A172 (cell line): ENCODE measurements at places on chromosomes 7 and 10. TPM values are rescaled to one million over a fixed set of nuclear protein-coding genes. Genes with fewer than 3 reads are reported as not detected.

DNA sequence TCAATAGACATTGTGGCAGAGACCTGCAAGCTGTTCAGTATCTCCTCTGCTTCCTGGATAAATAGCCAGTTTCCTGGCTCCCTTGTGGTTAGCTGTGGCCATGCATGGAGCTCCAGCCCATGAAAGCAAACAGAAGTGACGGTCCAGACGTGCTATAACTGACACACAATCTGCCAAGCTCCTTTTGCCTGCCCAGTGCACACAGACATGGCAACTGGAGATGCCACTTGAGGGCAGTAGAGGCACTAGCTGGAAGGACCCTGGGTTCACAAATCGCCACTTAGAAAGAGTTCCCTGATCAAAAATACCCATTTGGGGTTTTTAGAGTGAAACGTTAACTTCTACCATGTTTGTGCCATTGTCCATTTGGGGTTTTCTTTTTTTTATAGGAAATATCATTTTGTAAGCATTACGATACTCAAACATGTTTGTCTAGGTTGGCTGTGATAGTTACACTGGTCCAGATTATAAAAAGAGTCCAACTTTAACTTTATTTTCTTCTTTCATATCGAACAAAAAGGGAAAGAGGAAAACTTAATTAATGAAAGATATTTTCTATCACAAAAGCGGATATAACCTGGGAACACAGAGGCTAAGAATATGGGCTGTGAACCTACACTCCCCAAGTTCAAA, 31.3 kb downstream of the KIN start:
- peak; percentile 21 for DNase-seq

DNA sequence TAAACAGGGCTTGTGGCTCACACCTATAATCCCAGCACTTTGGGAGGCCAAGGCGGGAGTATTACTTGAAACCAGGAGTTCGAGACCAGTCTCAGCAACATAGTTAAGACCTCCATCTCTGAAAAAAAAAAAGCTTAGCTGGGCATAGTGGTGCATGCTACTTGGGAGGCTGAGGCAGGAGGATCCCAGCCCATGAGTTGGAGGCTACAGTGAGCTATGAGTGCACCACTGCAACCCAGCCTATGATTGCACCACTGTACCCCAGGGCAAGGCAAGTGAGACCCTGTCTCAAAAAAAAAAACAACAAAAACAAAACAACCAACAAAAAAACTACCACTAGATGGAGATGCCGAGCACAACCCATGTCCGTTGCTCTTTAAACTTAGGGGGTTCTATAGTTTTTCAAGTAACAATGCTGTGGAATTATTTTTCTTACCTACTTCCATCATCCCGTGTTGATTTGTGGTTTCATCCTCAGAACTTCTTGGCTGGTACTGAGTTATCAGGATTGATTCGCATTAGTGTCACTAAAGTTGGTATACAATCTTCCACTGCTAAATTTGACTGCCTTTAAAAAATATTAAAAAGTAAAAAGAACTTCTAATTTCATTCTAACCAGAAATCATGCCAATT, 12.2 kb upstream of the REPIN1 start:
- DNase-seq = no peak

- DNase-seq = no peak
Observed at GRCh38 chr10:64215088-64215487, 693.9 kb downstream of the REEP3 start.

CDK1 gene
- total RNA-seq = 230 and 248 TPM in 2 replicates

DNA sequence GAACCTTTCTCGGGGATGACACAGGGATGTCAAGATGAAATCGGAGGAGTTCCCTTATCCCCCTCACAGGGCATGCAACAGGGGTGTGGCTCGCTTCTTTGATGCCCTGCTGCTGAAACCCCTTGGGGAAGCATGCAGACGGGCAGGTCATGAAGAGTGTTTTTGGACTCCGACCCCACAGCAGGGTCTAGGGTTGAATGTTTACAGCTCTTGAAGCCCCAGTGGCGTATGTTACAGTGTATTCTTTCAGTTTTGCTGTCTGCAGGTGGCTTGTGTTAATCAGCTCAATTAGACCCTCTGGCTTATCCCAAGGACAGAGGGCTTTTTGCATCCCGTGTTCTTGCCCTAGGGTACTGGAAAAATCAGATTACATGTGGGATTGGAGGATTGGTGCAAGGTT, 446.5 kb downstream of the LRMDA start:
- no peak for DNase-seq

DNA sequence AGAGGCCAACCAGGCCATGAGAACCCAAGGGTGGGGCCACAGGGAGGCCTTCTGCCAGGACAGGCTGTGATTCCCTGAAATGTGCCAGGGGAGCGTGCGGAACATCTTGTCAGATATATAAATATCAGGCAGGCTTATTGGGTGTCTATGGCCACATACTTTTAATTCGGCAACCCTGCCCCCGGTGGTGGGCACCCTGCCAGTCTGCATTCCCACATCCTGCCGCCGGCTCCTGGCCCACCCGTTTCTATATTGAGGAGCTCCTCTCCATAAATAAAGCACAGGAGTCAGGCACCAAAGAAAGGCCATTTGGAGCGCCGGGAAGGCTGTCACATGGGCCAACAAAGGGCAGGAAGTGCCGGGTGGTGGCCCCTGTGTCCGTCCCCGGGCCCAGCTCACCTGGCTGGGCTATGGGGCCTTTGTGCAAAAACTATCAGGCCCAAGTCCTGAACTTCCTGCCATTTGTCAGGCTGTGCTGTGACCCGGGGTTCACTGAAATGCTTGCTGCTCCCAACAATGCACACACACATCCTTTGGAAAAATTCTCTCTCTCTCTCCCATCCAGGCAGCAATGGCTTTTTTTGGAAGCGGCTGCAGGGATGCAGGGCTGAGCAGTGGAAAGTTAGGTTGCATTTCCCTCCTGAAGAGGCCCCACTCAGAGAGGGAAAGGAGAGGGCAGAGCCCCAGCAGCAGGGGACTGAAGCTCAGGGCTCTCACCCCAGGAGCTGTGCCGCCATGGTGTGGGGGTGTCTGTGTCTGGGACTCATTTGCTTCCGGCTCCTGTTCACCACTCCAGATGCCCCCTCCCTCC, 25.0 kb upstream of the PODXL start:
- DNase-seq = peak; percentile 76

- peak; percentile 73 for DNase-seq
Observed at GRCh38 chr10:34746094-34746493, 69.0 kb downstream of the PARD3 start.

DNA sequence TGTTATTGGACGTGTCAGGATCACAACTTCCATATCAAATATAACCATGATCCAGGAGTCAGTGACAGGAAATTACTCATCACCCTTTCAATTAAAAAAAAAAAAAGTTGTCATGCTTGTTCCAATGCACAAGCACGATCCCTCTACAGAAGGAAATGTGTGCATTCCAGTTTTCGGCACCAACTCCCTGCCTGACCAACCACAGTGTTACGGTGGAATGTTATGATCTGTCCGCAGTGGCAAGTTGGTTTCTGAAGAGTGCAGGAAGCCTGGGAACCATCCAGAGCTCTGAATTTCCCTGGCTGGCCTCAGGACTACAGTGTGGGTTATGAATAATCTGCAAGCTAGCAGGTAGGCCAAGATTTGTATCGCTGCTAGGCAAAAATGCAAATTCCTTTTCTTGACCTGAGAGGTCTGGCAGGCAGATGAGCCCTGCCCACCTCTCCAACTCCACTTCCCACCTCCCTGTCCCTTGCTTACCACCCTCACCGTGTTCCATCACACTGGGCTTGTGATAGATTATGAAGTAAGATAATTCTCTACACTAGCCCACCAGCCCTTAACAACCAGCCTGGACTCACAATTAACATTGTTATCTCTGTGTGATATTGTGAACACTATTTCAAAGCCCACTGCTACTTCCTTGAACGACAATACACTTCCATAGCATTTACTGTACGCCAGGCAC, 20.4 kb downstream of the FRMPD2 start:
- peak; percentile 80 for DNase-seq

FRAT1 gene
- total RNA-seq = 1.8 and 2.3 TPM in 2 replicates

WNT8B gene
- not detected in 2 replicates for total RNA-seq

FBXL13 gene
- total RNA-seq = 1.5 and 2.9 TPM in 2 replicates

DNA sequence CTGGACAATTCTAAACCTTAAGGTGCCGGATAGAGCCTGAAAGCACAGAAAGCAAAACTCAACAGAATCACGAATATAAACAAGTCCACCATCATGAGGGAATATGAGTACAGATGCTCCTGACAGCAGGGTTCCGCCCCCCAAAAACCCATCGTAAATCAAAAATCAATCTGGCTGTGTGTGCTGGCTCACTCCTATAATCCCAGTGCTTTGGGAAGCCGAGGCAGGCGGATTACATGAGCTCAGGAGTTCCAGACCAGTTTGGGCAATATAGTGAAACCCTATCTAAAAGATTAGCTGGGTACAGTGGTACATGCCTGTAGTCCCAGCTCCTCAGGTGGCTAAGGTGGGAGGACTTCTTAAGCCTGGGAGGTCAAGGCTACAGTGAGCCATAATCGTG, 12.2 kb downstream of the BUD31 start:
- DNase-seq = no peak

GRCh38 chr7:115548756-115549155, 481.8 kb downstream of the TFEC start:
- DNase-seq = peak; percentile 6

CRPPA gene
- 0.16 and 0.26 TPM in 2 replicates for total RNA-seq

CLCN1 gene
- total RNA-seq = not detected in 2 replicates

- no peak for DNase-seq
Observed at GRCh38 chr10:102696736-102697135, 17.5 kb downstream of the ARL3 start.

- no peak for DNase-seq
Observed at GRCh38 chr7:918118-918425, 36.4 kb downstream of the ADAP1 start.

GRCh38 chr10:99369551-99369950, 40.4 kb downstream of the CNNM1 start:
- no peak for DNase-seq

- DNase-seq = peak; percentile 75
Observed at GRCh38 chr10:110356628-110357245, 52.0 kb upstream of the SMNDC1 start.

- no peak for DNase-seq
Observed at GRCh38 chr10:58968389-58968755, 208.1 kb upstream of the PHYHIPL start.

DNA sequence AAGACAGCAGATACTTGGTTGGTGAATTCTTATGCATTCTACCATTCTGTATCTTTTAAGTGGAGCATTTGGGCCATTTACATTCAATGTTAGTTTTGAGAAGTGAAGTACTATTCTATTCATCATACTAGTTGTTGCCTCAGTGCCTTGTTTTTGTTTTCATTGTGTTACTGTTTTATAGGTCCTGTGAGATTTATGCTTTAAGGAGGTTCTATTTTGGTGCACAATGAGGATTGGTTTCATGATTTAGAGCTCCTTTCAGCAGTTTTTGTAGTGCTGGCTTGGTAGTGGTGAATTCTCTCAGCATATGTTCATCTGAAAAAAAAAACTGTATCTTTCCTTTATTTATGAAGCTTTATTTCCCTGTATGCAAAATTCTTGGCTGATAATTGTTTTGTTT, 23.3 kb upstream of the WNT2 start:
- DNase-seq = no peak

DNA sequence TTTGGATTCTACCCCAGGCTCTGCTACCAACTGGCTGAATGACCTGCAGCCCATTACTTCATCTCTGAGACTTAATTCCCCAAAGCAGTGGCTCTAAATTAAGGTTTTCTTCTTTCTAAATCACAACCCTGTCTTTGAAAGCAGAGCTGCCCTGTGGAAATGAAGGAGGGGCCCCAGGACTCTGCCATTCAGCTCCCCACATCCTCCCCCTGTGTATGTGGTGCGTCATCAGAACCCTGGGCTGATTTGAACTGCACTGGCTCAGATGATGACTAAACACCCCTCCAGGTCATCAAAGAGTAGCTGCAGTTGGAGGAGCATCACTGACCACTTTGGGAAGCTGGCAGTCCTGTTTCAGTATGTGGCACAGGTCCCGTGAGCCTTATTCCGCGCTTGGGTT, 46.6 kb downstream of the BPGM start:
- DNase-seq = peak; percentile 87

- no peak for DNase-seq
Observed at GRCh38 chr7:25305831-25306230, 77.5 kb upstream of the NPVF start.

WNT16 gene
- not detected in 2 replicates for total RNA-seq

STEAP4 gene
- 0.29 TPM in 1 of 2 replicates, not detected in the other for total RNA-seq

GRB10 gene
- 21.4 and 23.1 TPM in 2 replicates for total RNA-seq

DNA sequence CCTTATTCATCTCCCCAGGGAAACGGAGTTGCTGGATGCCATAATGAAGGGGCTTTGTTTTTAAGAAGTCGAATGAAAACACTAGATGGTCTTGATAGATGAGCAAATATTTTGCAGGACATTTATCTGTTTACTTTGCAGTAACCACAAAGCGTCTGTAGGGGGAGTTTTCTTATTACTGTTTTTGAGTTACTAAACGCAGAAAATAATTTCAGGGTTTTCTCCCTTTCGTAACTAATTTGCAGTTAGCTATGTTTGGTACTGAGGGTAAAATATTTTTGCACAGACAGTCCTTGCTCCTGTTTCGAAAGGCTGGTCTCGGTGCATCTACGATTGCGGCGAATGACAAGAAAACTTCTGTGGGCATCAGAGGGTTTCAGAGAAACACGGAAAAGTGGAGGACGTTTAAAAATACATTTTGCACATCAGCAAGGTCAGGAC, 505.6 kb upstream of the MKI67 start:
- DNase-seq = no peak

- no peak for DNase-seq
Observed at GRCh38 chr10:30034433-30035137, 24.8 kb downstream of the JCAD start.

DNA sequence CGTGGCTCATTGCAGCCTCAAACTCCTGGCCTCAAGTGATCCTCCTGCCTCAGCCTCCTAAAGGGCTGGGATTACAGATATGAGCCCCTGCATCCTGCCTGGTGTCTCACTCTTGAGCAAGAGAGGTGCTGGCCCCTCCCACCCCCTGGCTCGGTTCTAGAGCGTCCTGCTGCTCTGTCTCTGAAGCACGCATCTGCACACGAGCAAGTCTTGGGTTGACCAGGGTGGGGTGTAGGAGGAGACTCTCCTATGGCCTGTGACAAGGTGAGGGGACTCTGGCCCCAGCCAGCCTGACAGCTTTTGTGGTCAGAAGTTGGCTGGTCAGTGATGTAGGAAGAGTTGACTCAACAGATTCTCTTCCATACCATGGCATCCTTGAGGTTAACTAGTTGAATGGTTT, 110.7 kb upstream of the CARD11 start:
- DNase-seq = no peak

GRCh38 chr7:22958742-22959141, 55.2 kb downstream of the HYCC1 start:
- no peak for DNase-seq

HOXA6 gene
- total RNA-seq = 0.48 TPM in 1 of 2 replicates, not detected in the other

- DNase-seq = peak; percentile 66
Observed at GRCh38 chr7:88546808-88547207, 212.7 kb upstream of the ZNF804B start.
